ENCODE measurements at places on chromosomes 6 and 20.

GRCh38 chr6:90224196-90224595, 72.4 kb downstream of the BACH2 start:
- DNase-seq = no peak

DNA sequence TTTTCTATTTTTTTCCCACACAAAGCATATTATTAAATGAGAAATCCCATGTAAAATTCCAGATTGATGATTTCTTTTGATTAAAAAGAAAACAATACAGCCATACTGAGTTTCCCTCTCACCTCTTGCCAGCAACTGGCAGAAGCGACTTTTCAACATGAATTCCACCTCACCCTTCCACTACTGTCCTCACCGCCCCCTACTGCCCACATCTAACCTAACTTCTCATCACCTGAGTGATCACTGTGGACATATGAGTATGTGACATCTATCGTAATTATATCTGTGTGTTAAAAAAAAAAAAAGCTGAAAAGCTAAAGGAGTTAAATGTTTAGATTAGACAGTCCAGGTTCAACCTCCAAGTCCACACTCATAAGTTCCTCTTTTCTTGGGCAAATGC, 528.6 kb downstream of the PRKN start:
- no peak for DNase-seq

GRCh38 chr6:15313367-15313766, 67.5 kb downstream of the JARID2 start:
- DNase-seq = no peak

DNA sequence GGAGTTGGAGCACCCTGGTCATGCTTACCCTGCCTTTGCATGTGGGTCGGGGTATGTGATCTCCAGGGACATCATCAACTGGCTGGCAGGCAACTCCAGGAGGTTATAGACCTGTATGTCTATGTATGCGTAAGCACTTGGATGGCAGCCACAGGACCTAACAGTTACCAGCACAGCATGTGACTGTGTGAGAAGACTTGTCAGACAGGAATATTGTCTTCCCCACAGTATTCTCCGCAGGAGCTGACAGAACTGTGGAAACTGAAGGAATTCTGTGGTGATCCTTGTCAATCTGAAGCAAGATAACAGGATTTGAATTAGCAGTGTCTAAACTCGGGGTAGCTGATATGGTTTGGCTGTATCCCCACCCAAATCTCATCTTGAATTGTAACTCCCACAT, 59.2 kb downstream of the TMEM244 start:
- no peak for DNase-seq
